Psoas muscle (tissue), 8 donors: ENCODE measurements at places on chromosomes 7 and 10. TPM values are rescaled to one million over a fixed set of nuclear protein-coding genes. Genes with fewer than 3 reads are reported as not detected.

DNA sequence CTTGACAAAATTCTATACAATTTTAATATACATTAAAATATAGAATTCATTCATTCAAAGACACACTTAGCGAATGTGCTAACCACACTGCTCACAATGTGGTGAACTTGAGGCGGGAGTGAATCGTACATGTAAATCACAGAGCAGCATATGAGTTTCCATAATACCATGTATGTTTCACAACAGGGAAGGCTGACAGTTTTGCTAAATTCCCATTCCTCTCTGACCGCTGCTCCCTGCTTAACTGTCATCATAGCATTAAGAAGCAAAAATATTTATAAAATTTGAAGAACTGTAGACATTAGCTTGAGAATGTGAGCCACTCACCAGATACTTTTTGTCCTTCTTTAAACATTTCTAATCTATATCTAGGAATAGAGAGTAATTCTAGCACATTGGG is 763.3 kb downstream of the MAGI2 start:
- DNase-seq: no peak

FFAR4 gene
- not detected for total RNA-seq

DNA sequence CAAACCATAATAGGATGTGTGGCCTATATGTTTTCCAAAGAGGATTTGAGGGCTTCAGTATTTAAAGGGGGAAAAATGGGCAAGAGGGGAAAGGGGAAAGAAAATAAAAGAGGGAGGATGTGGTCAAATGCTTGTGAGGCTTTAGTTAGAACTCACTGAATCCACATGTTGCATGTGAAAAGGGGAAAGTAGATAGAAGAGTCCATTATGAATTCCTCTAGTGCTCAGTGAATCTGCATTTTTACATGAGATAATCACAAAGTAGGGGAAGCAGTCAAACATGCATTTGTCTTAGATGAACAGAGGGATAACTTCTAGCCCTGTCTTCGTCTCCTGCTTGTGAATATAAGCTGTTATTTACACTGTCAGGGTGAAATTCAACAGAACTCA is 24.6 kb upstream of the AKAP9 start:
- DNase-seq: no peak

TMEM225B gene
- 0.42 TPM for total RNA-seq

GRCh38 chr10:99881371-99881770 is 98.9 kb downstream of the ABCC2 start:
- no peak for DNase-seq
